Activated CD4-positive, alpha-beta T cell treated with anti-CD3 and anti-CD28 coated beads for 24 hours (primary cell): ENCODE measurements at places on chromosomes 3 and 15.

GRCh38 chr3:42010530-42010929 lies 48.6 kb upstream of the ULK4 start:
- DNase-seq, result no peak

GRCh38 chr15:66919421-66919820 lies 146.0 kb upstream of the SMAD3 start:
- no peak for DNase-seq

DNA sequence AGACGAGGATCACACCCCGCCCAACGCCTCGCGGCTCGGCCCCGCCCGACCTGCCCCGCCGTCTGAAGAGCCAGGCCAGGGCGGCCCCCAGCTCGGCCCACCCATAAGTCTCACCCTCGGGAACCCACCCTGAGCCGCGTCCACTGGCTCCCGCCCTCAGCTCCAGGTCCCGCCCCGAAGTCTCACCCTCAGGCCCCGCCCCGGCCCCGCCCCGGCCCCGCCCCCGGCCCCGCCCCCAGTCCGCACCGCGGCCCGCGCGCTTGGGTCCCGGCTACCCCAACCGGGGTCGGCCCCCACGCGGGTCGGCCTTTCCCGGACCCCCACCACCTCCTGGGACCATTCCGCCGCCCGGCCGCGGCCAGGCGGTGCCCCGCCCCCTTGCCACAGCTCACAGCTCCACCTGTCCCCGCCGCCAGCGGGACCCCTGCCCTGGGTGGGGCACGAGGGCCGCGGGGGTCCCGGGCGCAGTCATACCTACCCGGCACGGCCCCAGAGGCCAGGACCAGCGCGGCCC lies 489 bp downstream of the CSPG5 start:
- DNase-seq, result peak; percentile 12

GRCh38 chr3:40312661-40313226 lies 3.2 kb downstream of the EIF1B start:
- no peak for DNase-seq

DNA sequence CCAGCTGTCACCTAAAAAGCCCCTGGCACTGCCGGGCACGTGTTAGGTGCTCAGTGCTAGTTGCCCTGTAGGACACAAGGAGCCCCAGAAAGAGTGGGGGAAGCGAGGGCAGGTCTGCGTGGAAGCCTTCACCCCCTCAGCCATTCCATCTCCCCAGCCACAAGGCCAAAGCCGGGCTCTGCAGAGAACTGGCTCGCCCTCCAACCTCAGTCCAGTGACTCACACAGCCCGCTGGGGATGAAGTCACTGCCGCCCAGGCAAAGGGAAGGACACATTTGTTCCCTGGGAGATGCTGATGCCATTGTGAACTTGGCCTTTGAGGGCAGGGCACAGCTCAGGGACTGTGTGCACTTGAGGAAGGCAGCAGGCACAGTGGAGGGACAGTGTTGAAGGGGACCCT lies 48.1 kb downstream of the IQSEC1 start:
- no peak for DNase-seq

- no peak for DNase-seq
Measured at GRCh38 chr15:86312486-86312885, 232.8 kb downstream of the AGBL1 start.

DNA sequence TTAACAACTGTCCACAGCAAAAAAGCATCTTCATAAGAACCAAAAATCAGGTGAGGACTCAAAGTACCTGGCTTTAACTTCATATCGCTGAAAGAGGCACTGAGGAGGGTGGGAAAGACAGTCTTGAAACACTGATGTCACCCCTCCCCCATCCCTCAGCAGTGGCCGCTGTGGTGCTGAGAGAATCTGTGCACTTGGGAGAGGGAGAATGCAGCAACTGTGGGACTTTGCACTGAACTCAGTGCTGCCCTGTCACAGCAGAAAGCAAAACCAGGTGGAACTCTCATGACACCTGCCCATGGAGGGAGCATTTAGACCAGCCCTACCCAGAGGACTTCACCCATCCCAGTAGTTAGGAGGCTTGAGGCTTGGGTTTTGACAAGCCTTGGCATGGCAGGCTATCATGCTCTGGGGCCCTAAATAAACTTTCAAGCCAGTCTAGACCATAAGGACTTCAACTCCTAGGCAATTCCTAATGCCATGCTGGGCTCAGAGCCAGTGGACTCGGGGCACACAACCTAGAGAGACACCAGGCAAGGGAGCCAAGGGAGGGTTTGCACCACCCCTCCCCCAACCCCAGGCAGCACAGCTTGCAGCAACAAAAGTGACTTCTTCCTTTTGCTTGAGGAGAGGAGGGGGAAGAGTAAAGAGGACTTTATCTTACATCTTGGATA lies 6.1 kb upstream of the ZSCAN2 start:
- no peak for DNase-seq

DNA sequence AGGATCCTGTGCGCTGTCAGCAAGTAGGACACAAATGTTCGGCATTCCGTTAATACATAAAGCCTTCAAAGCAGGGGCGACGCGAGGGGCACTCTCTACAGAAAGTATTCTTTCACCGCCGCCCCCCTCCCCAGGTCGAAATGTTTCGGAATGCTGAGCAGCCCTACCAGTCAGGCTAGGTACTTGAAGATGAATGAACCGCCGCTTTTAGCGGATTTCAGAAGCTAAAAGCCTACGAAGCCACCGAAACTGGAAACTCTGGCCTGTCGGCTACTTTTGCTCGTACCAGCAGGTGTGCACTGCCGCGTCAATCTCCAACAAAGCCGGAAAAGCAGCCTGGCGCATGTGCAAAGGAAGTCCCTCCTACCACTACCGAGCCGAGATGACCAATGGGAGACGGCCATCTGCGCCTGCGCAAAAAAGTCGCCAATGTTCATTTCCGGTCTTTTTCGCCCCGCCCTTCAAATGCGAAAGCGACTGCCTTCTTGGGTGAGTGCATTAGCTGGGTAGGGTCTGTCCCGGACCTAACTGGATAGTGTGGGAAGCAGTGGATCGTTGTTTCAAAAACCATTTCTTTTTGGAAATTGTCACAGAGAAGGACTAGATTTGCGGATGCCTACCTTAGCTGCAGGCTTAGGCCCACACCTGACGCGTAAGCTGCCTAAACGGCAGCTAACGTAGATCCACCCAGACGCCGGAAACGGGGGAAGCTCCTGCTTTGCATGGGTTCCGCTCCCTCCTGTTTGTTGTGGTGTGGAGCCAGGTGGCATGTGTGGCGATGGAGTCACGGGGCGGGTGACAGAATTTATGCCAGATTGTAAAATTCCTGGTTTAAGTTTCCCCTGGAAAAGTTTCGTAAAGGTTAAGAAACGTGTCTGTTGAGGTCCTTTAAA lies at the start of gene WDR5B:
Gene WDR5B (minus strand): TSS at position 301 of the 893 bp plus-strand sequence. CDS start 534 bp downstream, outside the sequence.
- DNase-seq, result peak; percentile 96

GRCh38 chr15:45744236-45744589 lies 109.4 kb downstream of the SQOR start:
- DNase-seq, result no peak
